Small intestine (tissue), 16 donors: ENCODE measurements at places on chromosomes 3 and 15. TPM values are rescaled to one million over a fixed set of nuclear protein-coding genes. Genes with fewer than 3 reads are reported as not detected.

DNA sequence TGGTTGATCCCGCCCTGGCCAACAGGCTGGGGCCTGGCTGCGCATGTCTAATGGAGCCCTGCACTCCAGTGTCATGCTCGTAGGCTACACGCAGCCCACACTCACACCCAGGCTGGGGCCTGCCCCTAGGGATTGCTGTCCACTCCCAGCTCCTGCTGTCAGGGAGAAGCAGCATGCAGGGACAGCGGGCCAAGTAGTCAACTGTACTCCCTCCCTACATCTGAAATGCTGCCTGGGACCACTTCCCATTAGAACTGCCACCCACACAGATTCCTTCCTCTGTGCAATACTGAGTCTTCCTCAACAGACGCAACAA, 16.1 kb downstream of the ALS2CL start:
- H3K4me1 ChIP-seq: peaks cover 18% of the 10 kb centered on the region
- H3K36me3 ChIP-seq: no peaks in the 10 kb centered on the region
- H3K27me3 ChIP-seq: no peaks in the 10 kb centered on the region
- H3K4me3 ChIP-seq: no peak overlapping the region
- H3K27ac ChIP-seq: no peak overlapping the region

DNA sequence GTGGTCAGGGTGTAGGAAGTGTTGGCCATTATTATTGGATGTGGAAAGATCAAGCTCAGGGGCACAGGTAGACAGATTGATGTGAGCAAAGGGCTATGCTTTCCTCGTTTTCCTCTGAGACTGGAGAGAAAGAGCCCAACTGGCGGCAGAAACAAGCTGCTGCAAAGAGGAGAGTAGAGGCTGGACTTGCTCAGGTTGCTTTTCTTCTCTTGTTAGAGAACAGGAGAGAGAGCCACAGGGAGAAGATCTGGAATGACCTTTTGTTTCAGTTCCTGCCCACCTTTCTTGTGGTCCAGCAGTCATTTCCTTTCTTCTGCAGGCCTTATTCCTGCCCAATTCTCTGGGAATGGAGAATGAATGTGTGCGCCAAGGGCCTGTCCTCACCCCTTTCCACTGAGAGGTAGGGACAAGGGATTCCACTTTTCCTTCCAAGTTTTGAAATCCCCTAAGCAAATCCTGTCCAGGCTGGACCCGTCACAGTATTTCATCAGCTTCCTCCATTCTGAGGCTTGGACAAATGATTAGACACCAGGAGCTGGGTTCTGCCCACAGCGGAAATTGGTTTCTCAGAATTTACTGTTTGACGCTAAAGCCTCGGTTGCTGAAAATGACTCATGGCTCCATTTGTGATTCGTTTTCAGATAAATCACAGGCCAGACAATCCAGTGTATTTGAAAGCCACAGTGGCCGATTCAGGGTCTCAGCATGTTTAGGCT, 16.1 kb downstream of the ZNF80 start:
- H3K27ac ChIP-seq: no peak overlapping the region
- no peaks in the 10 kb centered on the region for H3K27me3 ChIP-seq
- H3K4me1 ChIP-seq: no peaks in the 10 kb centered on the region
- peak; percentile 59 for DNase-seq
- no peaks in the 10 kb centered on the region for H3K36me3 ChIP-seq
- H3K4me3 ChIP-seq: no peak overlapping the region

GRCh38 chr3:154040283-154040682, 80.9 kb upstream of the ARHGEF26 start:
- no peaks in the 10 kb centered on the region for H3K4me1 ChIP-seq
- no peak overlapping the region for H3K4me3 ChIP-seq
- no peak overlapping the region for H3K27ac ChIP-seq
- H3K36me3 ChIP-seq: no peaks in the 10 kb centered on the region
- peak; percentile 48 for DNase-seq
- H3K27me3 ChIP-seq: no peaks in the 10 kb centered on the region

- H3K4me1 ChIP-seq: peaks cover 3% of the 10 kb centered on the region
- H3K4me3 ChIP-seq: peak overlapping the region; percentile 91
Measured at GRCh38 chr3:14403619-14404155, 1.3 kb downstream of the SLC6A6 start.

- H3K4me1 ChIP-seq: no peaks in the 10 kb centered on the region
- no peak for DNase-seq
- H3K4me3 ChIP-seq: no peak overlapping the region
- H3K27ac ChIP-seq: peak overlapping the region; percentile 15
- H3K27me3 ChIP-seq: no peaks in the 10 kb centered on the region
- H3K36me3 ChIP-seq: peaks cover 10% of the 10 kb centered on the region
Measured at GRCh38 chr3:37922721-37923568, 61.3 kb downstream of the CTDSPL start.

DNA sequence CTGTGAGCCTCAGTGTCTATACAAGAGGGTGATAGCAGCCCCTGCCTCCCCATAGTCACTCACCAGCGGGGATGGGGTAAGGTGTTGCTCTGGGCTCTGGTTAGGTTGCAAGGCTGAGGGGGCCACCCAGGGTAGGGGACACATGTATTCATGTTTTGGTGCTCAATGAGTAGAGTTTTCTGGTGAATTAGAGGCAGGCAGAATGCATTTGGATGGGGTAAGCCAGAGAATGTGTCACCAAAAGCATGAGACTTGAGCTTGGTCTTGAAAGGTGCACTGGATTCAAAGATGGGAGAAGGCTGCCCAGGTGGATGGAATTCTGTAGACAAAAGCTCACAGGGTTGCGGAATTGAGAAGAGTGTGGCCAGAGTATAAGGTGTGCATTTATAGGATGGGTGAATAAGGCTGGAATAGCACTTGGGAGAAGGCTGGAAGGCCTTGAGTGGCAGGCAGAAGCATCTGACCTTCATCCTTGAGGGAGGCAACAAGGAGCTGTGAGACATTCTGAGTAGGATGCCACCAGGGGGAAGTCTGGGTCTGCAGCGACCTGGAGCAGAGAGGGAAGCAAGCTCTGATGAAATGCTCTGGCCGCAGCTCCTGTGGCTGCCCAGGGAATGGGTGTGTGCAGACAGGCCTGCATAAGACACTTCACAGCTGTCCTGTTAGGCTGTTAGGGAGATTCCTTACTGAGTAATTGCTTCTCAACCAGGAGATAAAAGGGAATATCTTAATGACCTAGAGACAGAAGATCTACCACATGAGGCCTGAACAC, 149.6 kb downstream of the CHDH start:
- no peak overlapping the region for H3K4me3 ChIP-seq
- no peak overlapping the region for H3K27ac ChIP-seq
- peak; percentile 12 for DNase-seq
- H3K36me3 ChIP-seq: no peaks in the 10 kb centered on the region

- H3K27ac ChIP-seq: no peak overlapping the region
- no peaks in the 10 kb centered on the region for H3K36me3 ChIP-seq
- no peaks in the 10 kb centered on the region for H3K27me3 ChIP-seq
- DNase-seq: no peak
- H3K4me3 ChIP-seq: no peak overlapping the region
Measured at GRCh38 chr3:46316206-46316605, 37.7 kb upstream of the CCR2 start.

- H3K27me3 ChIP-seq: no peaks in the 10 kb centered on the region
- peaks cover 3% of the 10 kb centered on the region for H3K4me1 ChIP-seq
- H3K4me3 ChIP-seq: no peak overlapping the region
- no peak for DNase-seq
Measured at GRCh38 chr15:65900488-65900887, 31.2 kb downstream of the RAB11A start.

GRCh38 chr3:48983096-48983495, 6.9 kb upstream of the P4HTM start:
- H3K4me1 ChIP-seq: no peaks in the 10 kb centered on the region
- H3K4me3 ChIP-seq: no peak overlapping the region
- no peaks in the 10 kb centered on the region for H3K27me3 ChIP-seq
- no peak for DNase-seq
- no peak overlapping the region for H3K27ac ChIP-seq
- H3K36me3 ChIP-seq: peaks cover 22% of the 10 kb centered on the region

- no peak for DNase-seq
- no peak overlapping the region for H3K27ac ChIP-seq
- H3K4me1 ChIP-seq: no peaks in the 10 kb centered on the region
- H3K27me3 ChIP-seq: no peaks in the 10 kb centered on the region
- H3K36me3 ChIP-seq: no peaks in the 10 kb centered on the region
Measured at GRCh38 chr3:190676481-190676880, 162.6 kb downstream of the IL1RAP start.

GRCh38 chr3:53318522-53318921, 28.8 kb downstream of the DCP1A start:
- no peak overlapping the region for H3K27ac ChIP-seq
- H3K4me3 ChIP-seq: no peak overlapping the region
- peaks cover 7% of the 10 kb centered on the region for H3K36me3 ChIP-seq

- H3K27ac ChIP-seq: no peak overlapping the region
- no peaks in the 10 kb centered on the region for H3K27me3 ChIP-seq
- no peaks in the 10 kb centered on the region for H3K4me1 ChIP-seq
- no peaks in the 10 kb centered on the region for H3K36me3 ChIP-seq
- H3K4me3 ChIP-seq: no peak overlapping the region
Measured at GRCh38 chr15:73156431-73157191, 104.3 kb downstream of the NEO1 start.

DNA sequence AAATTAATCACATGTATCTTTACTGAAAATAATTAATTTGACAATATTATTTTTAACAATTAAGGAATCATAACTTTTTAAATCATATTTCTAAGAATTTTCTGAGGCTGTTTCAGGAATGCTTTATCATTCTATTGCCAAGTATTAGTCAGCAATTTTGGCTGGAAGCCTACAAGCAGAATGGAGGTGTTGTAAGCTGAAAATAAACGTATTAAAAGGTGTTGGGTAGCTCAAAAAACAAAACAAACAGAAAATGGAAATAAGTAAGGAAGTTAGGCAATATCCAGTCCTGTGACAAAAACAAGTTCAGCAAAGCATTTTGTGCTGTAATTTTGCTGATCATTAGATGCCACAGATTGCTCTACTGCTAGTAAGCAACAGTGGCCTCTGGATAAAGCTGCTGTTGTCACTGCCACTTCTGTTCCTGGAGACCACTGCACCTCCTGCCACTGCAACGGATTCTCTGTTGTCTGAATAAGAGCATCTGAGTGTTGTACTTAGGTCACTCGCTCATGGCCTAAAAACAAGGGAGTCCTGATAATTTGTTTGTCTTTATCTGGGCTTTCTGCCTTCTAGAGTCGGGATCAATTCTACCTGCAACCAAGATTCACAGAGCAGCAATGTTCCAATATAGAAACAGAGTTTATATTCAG, 63.5 kb upstream of the SLITRK3 start:
- no peak overlapping the region for H3K27ac ChIP-seq
- H3K36me3 ChIP-seq: no peaks in the 10 kb centered on the region
- no peaks in the 10 kb centered on the region for H3K27me3 ChIP-seq

DNA sequence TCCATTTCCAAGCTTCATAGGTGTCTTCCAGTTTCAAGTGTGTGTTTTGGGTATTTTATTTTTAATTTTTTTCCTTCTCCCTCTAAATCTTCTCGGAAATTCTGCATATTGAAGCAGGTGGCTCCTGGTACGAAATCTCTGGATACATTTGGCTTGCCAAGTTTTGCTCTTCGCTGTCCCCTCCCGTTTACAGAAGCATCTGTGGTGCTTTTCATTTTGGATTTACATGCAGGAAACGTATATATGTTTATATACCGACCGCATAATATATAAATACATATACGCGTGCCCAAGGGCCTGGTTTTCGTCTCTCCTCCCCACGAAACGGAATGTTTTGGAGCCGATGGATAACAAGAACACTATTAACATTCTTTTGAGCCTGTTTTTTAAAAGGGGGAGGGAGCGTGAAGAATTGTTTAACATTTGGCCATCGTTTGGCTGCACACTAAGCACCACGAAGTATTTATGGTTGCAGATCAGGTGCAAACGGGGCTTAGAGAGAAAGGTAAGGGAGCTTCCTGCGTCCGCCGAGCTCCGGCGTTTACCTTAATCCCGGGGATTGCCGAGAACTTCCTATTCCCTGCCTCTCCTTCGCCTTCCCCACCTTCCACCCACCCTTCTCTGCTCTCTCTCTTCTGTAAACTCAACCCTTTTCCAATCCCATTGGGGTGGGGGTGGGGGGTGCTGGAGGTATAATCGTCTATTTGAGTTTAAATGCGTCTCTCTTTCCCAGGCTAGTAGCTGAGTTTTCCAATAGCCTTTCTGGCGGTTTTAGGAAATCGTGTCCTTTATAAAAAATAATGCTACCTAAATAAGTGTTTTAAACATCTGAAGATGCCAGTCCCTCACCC, 1.1 kb upstream of the NLGN1 start:
- no peaks in the 10 kb centered on the region for H3K4me1 ChIP-seq
- DNase-seq: peak; percentile 30
- no peak overlapping the region for H3K27ac ChIP-seq
- H3K4me3 ChIP-seq: no peak overlapping the region
- no peaks in the 10 kb centered on the region for H3K36me3 ChIP-seq
- H3K27me3 ChIP-seq: peaks cover 2% of the 10 kb centered on the region

DNA sequence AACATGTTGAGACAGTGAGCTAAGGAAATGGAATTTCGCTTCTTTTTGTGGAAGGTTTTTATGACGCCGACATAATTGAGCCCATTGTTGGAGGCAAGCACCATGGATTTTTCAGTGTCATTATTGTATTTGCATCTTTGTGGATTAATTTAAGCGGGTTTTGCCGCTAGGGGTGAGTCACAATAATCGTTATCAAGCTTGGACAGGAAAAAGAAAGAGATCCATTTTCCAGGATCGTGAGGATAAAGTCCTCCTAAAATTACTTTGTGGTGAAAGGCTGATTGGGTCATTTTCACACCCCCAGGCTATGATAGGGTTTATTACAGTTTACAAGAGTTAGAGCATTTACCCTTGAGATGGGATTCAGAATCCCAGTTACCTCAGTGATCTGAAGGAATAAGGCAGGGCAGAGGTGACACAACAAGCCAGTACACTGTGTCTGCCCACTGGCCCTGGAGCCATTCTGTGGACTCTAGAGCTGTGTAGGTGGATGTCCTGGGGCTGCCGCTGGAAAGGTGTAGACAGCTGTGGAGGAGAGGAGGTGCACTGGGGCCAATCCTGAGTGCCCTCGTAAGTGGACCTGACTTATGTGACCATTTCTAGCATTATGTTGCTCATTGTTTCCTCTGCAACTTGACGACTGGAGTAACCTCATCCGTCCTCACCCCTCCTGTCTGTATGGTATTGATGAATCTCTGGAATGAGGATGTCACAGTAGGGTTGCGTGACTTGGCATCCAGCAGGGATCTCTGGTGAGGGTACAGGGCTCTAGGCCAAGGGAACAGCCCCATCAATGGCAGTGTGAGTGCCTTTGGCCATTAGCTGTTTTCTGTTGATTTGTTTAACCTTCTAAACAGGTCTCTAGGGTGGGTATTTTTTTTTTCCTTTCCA, 370.1 kb downstream of the LRTM1 start:
- H3K27ac ChIP-seq: no peak overlapping the region
- DNase-seq: no peak
- H3K27me3 ChIP-seq: no peaks in the 10 kb centered on the region

GRCh38 chr3:37806505-37807200, 55.0 kb upstream of the CTDSPL start:
- no peaks in the 10 kb centered on the region for H3K27me3 ChIP-seq
- H3K27ac ChIP-seq: no peak overlapping the region
- H3K4me3 ChIP-seq: no peak overlapping the region
- DNase-seq: no peak

Gene IP6K2
- polyA plus RNA-seq: 132 TPM

Gene STRA6
- 0.27 TPM for polyA plus RNA-seq

Gene ZNF774
- polyA plus RNA-seq: 2.1 TPM

Gene KLHL6
- 2.0 TPM for polyA plus RNA-seq

Gene NMB
- polyA plus RNA-seq: 2.6 TPM

Gene FBXL22
- polyA plus RNA-seq: 2.0 TPM

Gene GUCA1C
- polyA plus RNA-seq: not detected

Gene C3orf33
- polyA plus RNA-seq: 3.4 TPM

Gene GOLGA6L9
- 2.2 TPM for polyA plus RNA-seq

Gene NANOGP8
- not detected for polyA plus RNA-seq

Gene SLC12A1
- not detected for polyA plus RNA-seq

Gene ZNF280D
- 10.3 TPM for polyA plus RNA-seq

Gene DUOXA1
- 0.89 TPM for polyA plus RNA-seq

Gene CFAP44
- polyA plus RNA-seq: 1.4 TPM

Gene FETUB
- polyA plus RNA-seq: not detected

Gene CKMT1B
- polyA plus RNA-seq: 113 TPM
